ENCODE measurements at places on chromosomes 11 and 22. TPM values are rescaled to one million over a fixed set of nuclear protein-coding genes. Genes with fewer than 3 reads are reported as not detected.

DNA sequence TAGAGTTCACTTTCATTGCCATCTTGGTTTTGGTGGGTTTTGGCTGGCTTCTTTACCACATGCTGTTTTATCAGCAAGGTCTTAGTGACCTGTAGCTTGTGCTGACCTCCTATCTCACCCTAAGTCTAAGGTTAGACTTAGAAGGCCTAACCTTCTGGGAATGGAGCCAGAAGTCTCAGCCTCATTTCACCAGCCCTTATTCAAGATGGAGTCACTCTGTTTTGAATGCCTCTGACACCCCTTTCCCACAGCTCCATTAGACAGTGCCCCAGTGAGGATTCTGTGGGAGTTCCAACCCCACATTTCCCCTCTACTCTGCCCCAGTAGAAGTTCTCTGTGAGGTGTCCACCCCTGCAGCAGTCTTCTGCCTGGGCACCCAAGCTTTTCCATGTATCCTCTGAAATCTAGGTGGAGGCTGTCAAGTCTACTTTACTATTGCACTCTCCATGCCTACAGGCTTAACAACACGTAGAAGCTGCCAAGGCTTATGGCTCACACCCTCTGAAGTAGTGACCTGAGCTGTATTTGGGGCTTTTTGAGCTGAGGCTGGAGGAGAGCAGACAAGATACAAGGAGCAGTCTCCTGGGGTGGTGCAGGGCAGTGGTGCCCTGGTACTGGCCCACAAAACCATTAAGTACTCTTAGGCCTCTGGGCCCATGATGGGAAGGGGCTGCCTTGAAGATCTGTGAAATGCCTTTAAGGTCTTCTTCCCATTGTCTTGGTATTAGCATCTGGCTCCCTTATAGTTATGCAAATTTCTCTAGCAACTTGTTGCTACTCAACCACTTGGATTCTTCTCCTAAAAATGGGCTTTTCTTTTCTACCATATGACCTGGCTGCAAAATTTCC, 65.9 kb upstream of the SC5D start:
- DNase-seq: no peak

AIFM3 gene
- total RNA-seq: 9.5 TPM

MAJIN gene
- not detected for total RNA-seq

- peak; percentile 72 for DNase-seq
Observed at GRCh38 chr11:126194121-126194543, 17.3 kb downstream of the RPUSD4 start.

DNA sequence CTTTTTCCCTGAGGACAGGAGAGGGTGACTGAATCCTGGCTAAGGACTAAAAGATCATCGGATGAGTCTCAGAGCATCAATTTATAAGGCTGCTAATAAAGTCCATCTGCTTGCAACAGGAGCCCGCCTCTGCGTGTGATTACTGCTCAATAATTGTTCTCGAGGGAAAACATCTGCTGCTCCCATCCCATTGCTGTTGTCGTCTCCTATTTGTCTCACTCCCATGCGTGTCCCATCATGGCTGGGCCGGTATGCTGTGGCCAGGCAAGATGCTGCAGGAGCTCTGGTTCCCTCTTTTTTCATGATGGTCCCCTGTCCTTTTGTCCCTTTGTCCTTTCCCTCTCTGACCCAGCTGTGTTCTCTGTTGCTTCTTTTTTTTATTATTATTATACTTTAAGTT, 121.2 kb downstream of the SPATA19 start:
- DNase-seq: no peak

CDKN1C gene
- total RNA-seq: 8.7 TPM

OR51I1 gene
- total RNA-seq: not detected

TMEM151A gene
- not detected for total RNA-seq

RCE1 gene
- total RNA-seq: 34.5 TPM

SMPD1 gene
- 11.6 TPM for total RNA-seq

ARSA gene
- total RNA-seq: 122 TPM

DNA sequence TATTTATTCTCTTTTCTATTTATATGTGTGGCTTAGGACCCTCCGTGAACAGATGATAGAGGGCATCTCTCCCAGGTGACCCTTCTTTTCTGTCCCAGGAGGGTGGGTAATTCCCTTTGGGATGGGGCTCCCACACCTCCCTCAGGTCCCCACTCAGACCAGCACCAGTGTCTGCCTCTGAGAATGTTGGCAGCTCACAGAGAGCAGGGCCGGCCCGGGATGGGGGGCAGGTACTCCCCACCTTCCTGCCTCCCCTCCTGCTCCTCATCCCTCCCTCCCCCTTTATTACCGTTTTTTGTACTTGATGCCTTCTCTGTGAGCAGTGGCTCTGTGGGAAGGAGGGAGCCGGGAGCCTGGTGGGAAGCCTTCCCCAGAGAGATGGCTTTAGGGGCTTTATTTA, 4.8 kb upstream of the HINFP start:
- no peak for DNase-seq

GRCh38 chr11:20477418-20478090, 90.0 kb downstream of the PRMT3 start:
- DNase-seq: no peak

DNA sequence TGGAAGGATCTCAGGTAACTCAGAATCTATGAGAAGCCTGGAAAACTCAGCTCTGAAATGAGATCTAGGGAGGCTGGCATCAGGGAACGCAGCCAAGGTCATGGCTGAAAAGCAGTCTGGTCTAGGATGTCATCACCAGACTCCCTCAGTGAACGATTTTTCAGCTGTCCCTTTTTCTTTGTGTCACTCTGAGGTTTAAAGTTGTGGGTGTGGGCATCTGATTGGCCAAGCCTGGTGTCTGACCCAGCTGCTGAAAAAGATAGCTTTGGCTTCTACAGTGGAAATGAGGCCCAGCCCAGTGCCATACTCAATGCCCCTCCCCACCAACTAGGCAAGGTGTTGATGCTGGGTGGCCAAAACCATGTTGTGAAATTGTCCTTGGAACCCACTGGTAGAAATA, 14.5 kb downstream of the RPS3 start:
- DNase-seq: no peak

BCO2 gene
- total RNA-seq: 56.2 TPM

GRCh38 chr11:42462558-42463310, 849.1 kb upstream of the API5 start:
- DNase-seq: no peak

DNA sequence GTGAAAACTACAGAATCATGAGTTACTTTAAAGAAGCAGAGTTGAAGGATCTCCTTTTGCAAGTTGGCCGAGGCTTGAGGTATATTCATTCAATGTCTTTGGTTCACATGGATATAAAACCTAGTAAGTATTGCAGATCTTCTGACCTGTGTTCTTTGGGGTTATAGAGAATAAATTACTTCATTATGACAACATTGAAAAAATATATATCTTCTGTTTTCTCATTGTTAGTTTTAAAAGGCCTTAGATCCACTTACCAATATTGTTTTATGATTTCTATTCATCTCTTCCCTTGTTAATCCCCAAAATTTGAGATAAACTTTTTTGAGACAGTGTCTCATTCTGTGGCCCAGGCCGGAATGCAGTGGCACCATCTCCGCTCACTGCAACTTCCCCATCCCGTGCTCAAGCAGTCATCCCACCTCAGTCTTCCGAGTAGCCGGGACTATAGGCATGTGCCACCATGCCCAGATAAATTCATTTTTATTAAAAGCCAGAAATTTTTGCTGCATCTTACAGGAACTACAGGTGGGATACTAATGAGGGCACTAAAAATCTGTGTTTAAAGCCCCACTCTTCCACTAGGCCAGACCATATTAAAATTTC, 8.2 kb downstream of the WEE1 start:
- no peak for DNase-seq
